ENCODE measurements at places on chromosomes 2 and 18.

DNA sequence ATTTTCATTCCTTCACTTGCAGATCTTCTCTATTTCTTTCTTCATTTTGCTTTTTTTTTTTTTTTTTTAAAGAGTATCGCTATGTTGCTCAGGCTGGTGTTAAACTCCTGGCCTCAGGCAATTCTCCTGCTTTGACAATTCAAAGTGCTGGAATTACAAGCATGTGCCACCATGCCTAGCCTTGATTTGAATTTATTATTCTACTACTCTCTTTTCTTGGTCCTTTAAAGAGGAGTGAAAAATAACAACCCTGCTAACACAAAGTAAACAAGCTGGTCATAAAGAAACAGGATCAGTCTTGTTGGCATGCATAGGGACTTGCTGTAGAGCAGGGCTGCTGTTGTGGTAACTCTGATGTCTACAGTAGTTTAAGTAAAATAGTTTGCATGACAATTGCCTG lies 1615.3 kb upstream of the ZEB2 start:
- peak; percentile 14 for DNase-seq

GRCh38 chr2:229909090-229909489 lies 12.7 kb downstream of the TRIP12 start:
- no peak for DNase-seq

DNA sequence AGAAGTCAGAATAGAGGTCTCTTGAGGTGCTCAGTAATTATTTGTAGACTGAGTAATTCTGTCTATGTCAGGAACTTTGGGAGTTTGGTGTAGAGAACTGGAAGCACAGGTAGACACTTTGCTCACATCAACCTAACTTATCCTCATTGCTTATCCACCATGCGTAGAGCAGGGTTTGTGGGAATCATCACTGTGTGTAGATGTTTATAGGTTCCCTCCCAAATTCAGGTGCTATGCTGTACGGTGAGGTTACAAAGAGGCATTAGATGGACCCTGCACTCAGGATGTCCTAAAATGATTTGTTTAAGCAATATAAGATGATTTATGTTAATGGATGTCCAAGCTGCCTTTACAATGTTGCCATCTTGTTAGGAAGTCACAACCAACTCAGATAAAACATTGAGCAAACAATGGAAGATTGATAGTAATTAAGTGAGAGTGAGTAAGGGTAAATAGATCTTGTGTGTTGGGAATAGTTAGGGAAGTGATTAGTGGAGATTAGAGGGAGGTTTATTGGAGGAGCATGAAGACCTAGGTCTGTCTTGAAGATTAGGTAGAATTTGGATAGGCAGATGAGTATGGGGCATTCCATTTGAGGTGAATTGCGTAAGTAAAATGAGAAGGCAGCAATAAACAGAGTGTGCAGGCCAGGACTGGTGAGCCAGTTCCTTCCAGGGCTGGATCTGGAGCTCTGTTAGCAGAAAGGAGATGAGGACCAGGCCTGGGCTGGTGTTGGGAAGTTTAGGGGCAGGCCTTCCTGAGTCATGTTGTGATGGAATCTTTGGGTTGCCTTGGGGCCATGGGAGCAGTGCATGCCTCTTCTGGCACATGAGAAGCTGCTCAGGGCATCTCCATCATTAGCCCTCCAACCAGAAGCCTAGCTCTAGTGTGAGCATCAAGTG lies 12.1 kb downstream of the EPAS1 start:
- DNase-seq: no peak

- DNase-seq: no peak
Measured at GRCh38 chr2:228017784-228018183, 146.4 kb downstream of the DAW1 start.

- peak; percentile 64 for DNase-seq
Measured at GRCh38 chr18:63161761-63162195, 157.8 kb downstream of the BCL2 start.

DNA sequence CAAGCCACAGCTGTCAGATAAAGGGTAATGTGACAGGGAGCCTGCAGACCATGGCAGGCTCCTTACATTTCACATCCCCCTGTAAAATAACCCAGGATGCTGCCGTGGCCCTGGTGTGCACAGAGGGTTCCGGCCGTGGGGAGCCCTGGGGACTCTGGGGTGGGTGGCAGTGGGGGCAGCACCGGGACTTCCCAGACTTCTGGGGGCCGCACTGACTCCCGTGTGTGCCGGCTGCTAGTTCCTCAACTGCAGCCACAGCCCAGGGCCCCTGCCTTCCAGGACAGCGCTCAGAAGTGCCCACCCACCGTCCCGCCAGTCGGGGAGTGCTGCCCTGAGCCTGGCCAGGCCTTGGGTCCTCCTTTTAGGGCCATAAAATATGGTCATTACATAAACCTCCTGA lies 56.5 kb downstream of the CIB4 start:
- DNase-seq: no peak

GRCh38 chr2:208244422-208244821 lies 10.4 kb downstream of the IDH1 start:
- DNase-seq: no peak

- peak; percentile 67 for DNase-seq
Measured at GRCh38 chr2:38528008-38528442, 74.7 kb downstream of the HNRNPLL start.

DNA sequence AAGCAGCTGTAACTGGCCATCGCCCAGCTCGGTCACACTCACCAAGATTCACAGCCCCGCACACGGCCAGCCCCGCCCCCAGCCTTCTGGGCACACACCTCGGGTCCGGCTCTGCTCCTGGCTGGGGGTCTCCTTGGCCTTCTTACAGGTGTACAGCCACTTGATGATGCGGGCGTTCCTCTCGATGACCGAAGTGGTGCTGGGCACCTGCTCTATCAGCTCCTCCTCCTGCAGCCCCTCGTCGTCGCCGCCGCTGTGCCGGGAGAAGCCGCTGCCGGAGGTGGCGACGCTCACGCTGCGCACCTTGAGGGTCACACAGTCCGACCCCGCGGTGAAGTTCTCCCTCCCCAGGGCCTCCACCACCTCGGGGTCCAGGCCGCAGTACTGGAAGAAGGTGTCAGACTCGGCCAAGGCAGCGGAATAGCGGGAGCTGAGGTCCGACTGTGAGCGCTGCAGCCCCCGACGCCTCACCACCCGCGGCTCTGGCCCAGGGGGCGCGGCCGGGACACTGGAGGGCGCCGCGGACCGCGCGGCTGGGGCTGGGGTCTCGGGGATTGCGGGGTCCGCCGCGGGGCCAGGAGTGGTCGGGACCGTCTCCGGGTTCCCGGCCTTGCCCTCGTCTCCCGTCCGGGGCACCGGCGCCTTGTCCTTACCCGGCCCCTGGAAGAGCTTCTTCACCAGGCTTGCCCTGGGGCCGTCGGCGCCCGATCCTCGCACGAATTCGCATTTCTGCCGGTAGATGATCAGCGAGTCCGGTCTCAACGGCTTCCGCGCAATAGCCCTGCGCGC lies 769 bp downstream of the FAM110C start:
- DNase-seq: no peak

DNA sequence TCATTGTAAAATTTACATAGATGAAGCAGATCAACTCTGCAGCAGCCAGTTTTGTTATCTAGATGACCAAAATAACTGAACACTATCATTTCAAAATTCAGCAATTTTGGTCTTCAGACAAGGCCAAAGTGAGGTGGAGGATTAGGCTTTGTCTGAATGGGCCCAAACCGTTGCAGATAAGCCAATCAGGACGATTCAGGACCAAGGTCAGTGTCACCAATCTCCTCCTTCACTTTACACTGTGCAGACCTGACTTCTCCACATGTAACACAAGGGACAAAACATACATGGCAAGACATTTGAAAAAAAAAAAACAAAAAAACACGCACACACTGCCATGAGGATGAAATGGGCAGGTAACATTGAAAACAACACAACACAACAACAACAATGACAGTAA lies 211.2 kb downstream of the NAPG start:
- no peak for DNase-seq

GRCh38 chr2:201369775-201370174 lies 12.6 kb upstream of the FLACC1 start:
- no peak for DNase-seq

DNA sequence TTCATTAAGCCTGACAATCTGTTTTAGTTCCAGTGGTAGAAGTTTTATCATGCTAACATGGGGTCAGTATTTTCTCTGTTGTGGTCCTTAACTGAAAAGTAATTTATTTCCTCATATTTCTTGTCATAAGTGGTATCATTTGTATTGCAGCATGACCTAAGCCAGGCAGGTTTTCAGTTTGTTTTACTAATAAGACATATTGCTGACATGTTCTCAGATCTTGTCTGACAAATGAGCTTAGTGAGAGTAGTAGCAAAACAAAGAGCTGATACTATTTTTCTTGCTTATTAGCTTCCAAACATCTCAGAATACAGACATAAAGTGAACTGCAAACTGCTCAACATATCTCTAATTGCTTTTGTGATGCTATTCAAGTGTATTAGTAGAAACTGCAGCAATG lies 293.6 kb downstream of the DSEL start:
- DNase-seq: no peak

- DNase-seq: no peak
Measured at GRCh38 chr2:230660294-230661060, 52.2 kb upstream of the CAB39 start.

DNA sequence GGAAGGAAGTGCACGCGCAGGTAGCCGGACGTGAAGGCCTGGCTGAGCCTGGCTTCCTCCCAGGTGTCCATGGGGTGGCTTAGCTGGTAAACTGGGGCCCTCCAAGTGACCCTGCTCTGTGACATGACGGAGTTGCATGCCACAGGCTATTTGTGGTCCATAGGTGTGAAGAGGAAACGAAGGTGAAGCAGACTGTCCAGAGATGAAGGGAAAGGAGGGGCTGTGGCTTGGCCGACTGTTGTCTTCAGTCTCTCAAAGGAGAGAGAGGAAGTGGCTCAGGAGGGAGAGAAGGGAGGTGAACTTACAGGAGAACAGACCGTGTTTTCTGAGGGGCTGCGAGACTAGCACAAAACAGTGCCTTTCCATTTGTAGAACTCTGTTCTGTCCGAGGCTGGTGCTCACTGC lies 19.3 kb downstream of the INPP5D start:
- no peak for DNase-seq

DNA sequence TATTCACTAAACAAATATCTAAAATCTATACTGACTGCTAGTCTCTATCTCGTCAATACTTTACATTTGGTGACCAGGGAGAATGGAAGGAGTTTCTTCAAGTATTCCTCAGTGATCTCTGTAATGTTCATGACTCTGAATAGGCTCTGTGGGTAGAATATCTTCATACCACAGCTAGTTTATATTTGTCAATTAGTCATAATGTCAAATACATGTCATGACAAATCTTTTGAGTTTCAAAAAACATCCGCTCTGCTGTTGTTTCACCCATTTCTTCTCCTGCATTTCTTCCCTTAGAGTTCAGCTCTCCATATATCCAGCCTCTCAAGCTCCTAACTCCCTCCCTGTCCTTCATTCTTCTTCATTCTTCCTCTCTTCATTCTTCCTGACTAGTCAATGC lies 206.5 kb upstream of the FANCL start:
- no peak for DNase-seq

- peak; percentile 38 for DNase-seq
Measured at GRCh38 chr18:23689031-23689615, at the start of gene LAMA3. LAMA3 (plus strand) TSS chr18:23689453; CDS start chr18:23689684, 231 bp downstream.

DNA sequence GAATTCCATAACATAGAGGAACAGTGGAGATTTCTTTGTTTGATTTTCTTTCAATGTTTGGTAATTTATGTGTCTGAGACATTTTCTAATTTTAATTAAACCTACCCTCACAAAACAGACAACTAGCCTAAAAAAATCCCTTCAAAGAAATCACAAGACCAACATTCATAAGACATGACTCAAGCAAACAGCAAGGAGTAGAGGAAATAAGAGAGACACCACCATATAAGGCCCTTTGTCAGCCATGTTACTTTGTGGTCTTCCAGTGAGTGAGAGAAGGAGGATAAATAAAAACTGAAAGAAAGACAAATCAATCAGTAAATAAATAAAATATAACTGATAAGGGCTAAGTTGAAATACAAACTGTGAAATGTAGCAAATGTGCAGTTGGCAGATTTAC lies 830.8 kb upstream of the SLC39A10 start:
- DNase-seq: no peak

- no peak for DNase-seq
Measured at GRCh38 chr2:80030135-80030534, 274.4 kb downstream of the LRRTM1 start.

DNA sequence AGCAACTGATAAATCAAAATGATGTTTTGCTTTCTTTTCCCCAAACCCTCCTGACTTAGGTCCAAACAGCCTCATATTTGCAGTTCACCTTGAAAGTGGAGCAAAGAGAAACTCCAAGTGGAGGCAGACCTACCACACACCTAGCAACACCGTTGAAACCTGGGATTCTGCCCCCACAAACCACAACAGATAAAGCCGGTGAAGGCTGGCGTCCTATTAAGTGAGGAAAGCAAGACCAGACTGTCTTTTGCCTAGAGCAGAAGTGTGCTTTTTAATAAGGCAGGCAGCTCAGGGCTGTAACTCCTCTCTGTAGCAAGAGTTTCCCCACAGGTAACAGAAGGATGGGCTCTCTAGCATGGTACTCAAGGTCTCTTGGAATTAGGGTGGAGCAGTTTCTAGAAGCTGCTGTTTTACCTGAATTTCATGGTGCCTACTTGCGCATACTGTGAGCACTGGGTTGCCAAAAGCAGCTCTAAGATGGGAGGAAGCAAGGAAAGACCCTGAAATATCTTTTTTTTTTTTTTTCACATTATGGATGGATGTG lies 336.9 kb downstream of the BCL11A start:
- DNase-seq: no peak

GRCh38 chr18:74804677-74805076 lies 207.0 kb downstream of the ZNF407 start:
- DNase-seq: no peak
